ENCODE measurements at places on chromosomes 7 and 10.

DNA sequence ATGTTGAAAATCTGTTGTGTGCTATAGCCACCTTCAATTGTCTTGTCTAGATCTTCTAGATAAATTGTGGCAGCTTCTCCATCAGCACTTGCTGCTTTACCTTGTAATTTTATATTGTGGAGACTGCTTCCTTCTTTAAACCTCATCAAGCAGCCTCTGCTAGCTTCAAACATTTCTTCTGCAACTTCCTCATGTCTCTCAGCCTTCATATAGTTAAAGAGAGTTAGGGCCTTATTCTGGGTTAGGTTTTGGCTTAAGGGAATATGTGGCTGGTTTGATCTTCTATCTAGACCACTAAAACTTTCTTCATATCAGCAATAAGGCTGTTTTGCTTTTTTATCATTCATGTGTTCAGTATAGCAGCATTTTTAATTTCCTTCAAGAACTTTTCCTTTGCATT lies 128.2 kb downstream of the ADAM22 start:
- DNase-seq, result no peak

DNA sequence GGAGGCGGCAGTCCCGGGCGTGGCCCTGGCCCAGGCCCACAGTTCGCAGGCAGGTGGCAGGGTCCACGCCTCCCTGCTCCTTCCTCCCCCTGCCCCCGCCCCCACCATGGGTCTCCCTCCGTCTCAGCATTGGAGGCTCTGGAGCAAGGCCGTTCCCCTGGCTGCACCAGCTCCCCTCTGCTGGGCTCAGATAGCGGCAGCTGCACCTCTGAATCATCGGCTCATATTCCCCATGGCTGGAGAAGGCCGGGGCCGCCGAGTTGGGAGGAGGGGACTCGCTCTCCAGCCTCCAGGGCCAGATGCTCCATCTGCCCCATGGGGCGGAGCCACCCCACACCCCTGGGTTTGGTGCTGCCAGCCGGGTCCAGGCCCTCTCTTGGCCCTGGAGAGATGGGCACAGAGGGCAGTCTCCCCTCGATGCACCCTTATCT lies 145.0 kb downstream of the ELFN1 start:
- DNase-seq, result no peak

DNA sequence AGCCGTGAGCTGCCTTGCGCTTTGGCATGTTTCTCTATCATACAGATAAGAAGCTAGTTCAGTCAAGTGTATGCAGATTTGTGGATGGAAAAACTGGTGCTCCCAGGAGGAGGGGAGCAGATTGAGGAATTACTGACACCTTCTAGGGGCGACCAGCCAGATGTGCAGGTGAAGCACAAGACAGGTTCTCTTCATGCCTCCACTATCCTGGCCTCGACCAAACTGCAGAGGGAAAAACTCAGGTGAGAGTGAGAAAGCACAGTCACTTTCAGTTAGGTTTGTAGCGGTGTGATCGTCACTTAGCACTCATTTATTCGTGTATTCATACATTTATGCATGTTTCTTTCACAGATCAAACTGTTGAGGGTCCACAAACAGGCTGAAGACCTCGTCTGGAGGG lies 600 bp upstream of the DBNL start:
- DNase-seq, result no peak

DNA sequence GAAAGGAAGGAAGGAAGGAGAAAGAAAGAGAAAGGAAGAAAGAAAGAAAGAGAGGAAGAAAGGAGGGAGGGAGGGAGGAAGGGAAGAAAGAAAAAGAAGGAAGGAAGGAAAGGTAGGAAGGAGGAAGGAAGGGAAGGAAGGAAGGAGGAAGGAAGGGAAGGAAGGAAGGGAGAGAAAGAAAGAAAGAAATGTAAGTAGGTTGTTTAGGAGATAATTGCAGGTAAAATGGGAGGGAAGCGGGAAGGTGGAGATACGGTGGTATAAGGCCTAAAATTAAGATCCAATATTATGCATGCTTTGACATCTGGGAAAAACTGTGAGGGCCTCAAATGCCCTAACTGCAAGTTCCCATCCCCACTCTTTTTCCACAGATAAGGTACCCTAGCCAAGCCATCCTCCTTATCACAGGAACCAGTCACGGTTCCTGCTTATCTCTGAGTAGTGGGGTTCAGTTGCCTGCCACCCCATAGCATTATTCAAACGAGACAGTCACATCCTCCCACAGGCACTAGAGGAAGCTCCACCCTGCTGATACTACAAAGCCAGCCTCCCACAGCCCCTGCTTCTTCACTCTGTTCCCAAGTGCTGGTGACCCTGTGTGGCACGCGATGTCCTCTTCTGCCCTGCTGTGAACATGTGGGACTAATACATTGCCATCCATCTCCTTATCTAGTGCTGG lies 28.7 kb downstream of the ST8SIA6 start:
- no peak for DNase-seq

DNA sequence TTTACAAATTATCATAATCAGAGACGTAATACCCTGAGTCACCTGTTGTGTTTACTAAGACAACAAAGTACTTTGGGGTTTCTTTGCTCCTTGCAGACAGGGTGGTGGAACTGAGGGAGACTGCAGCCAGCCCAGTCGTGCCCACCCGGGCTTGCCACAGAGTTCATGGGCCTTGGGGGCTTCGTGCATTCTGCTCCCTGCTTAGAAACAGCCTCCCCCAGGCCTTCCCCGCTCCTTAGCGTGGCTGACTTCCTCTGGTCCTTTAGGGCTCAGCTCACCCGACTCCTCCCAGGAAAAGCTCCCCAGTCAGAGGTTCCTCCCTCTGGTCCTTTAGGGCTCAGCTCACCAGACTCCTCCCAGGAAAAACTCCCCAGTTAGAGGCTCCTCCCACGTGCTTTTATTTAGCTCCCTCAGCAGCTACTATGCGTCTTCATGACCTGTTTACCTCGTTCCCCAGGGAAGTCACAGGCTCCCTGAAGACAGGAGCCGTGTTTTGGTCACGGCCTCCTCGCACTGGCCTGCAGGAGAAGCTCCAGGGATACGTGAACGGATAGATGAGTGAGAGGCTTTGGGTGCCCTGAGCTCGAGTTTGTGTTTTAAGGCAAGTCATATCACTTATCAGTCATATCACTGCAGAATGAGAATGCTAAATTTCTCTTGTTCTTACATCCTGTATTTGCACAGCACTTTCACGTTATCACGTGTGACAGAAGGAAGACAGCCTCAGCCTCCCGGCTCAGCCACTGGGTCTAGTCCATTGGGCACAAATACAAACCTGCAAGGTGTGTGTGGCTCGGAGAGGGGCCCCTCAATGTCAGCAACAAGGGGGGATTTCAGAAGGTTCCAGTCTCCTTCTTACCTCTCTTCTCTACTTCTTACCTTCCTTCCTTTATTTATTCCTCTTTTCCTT lies 52.7 kb upstream of the VIPR2 start:
- no peak for DNase-seq

DNA sequence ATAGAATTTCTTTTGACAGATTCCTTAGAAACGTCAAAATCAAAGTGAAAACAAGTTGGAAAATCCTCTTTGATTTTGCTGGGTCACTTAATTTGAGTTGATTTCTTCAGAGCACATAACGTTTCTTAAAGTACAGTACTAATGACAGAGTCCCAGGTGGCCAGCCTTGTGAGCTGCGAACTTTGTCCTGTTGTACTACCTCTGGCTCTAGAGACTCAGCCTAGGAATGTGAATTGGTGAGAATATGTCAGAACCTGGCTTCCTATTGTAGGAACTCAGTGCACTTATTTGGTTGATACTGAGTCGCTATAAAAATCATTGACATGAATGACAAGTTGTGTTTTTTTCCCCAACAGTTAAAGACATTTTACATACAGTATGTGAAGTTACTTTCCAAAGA lies 20.2 kb downstream of the SDK1 start:
- DNase-seq, result no peak

GRCh38 chr10:95442341-95442740 lies 118.8 kb downstream of the SORBS1 start:
- no peak for DNase-seq

- DNase-seq, result no peak
Measured at GRCh38 chr10:125061557-125062226, 98.7 kb downstream of the CTBP2 start.

GRCh38 chr10:123772645-123773508 lies 106.7 kb downstream of the GPR26 start:
- no peak for DNase-seq

DNA sequence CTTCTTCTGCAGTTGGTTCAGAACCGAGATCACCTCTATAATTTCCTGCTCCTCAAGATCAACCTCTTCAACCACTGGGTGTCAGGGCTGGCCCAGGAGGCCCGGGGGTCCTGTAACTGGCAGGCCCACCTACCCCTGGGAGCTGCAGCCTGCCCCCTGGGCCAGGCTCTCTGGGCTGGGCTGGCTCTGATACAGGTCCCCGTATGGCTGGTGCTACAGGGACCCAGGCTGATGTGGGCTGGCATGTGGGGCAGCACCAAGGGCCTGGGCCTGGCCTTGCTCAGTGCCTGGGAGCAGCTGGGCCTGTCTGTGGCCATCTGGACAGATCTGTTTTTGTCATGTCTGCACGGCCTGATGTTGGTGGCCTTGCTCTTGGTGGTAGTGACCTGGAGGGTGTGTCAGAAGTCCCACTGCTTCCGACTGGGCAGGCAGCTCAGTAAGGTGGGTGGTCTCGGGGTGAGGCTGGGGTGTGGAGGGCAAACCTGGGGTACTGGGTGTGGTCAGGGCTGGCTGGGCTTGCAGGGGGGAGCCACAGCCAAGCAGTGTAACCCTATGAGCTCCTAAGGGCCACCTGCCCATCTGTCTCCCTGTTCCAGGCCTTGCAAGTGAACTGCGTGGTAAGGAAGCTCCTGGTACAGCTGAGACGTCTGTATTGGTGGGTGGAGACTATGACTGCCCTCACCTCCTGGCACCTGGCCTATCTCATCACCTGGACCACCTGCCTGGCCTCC lies 4.2 kb downstream of the TMEM270 start:
- no peak for DNase-seq

GRCh38 chr7:7535691-7536090 lies at the start of gene COL28A1:
Gene COL28A1 (minus strand): TSS chr7:7535873. CDS start chr7:7532875, 2,998 bp downstream.
- no peak for DNase-seq

GRCh38 chr7:70459546-70459945 lies 672.4 kb upstream of the GALNT17 start:
- DNase-seq, result no peak

DNA sequence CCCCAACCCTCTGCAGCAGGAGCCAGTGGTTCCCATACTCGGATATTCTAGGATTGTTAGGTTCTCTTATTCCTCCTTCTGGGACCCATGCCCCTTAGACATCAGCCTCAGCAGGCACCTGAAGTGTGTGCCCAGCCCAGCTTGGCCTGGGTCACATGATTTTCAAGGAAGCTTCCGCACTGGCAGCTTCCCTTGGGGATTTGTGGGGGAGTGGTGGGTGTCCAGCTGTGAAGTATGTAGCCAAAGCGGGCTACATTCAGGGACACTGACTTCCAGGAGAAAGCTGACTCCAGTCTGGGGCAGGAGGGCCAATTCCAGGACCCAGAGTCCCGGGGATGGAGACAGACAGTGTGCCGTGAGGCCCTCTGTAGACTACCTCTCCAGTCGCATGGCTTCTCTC lies 1.3 kb downstream of the LDB1 start:
- DNase-seq, result no peak

- peak; percentile 11 for DNase-seq
Measured at GRCh38 chr7:3897430-3898372, 596.6 kb downstream of the SDK1 start.

DNA sequence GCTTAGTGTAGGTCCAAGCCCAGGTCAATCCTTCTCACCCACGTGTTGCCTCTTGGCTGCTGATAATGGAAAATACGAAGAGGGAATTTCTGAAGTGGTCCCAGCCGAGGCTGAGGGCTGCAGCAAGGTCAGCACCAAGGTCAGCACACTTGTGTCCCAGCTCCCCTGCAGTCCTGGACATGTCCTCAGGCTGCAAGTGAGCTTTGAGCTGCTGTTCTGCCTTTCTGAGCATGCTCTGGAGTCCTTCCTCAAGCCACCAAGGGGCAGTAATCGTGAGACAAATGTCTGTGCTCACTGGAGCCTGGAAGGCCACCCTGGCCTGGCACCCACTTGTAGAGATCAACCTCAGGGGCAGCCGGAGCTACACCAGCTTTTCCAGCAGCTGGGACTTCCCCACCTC lies 28.3 kb downstream of the DRGX start:
- no peak for DNase-seq

DNA sequence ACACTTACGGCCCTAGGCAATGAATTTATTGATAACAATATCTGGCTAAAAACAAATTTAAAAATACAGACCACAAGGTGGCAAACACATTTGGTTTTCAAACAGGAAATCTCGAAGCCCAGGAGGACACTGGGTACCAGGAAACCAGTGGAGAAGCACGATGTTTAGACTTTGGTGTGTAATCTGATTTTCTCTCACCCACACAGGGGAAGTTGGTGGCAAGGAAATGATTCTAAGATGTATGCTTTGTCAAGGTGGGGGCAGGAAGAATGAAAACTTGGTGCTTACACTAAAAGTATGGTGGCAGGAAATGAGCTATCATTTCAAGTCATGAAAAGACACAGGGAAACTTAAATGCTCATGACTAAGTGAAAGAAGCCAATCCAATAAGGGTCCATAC lies 113.2 kb upstream of the ANKRD1 start:
- DNase-seq, result no peak

DNA sequence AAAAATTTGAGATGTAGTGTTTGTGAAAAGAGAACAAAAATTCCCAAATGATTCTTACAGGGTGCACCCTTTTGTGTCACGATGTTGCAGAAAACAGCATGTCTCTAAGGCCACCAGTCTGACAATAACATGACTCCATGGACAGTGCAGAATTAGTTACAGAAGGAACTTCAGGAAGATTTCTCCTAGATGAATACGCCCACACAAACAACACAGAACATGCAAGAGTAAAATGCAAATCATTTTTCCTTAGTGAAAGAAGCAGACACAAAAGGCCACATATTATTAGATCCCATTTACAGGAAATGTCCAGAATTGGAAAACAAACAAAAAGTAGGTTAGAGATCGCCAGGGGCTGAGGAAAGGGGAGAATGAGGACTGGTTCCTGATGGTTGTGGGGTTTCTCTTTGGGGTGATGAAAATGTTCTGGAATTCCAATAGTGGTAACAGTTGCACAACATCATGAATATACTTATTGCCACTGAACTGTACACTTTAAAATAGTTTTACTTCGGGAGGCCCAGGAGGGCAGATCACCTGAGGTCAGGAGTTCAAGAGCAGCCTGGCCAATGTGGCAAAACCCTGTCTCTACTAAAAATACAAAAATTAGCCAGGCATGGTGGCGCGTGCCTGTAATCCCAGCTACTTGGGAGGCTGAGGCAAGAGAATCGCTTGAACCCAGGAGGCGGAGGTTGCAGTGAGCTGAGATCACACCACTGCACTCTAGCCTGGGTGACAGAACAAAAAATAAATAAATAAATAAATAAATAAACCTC lies 10.2 kb downstream of the ZC3HAV1 start:
- DNase-seq, result no peak

DNA sequence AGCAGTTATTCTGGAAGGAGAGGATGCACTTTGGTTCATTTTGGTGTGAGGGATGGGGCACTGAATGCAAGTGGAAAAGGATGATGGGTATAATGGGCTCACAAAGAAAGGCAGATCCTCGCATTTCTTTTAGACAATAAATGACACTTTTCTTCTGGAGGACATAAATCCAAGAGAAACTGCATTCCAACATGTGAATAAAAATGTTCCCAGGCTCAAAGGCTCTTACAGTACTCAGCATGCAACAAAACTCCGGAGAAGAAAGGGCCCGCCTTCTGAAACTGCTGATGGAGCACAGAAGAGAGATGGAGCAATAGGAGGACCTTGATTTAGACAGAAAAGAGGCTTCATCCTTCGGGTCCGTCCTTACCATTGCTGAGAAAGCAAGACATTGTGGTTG lies 538.2 kb upstream of the DPP6 start:
- no peak for DNase-seq

- DNase-seq, result no peak
Measured at GRCh38 chr10:58767652-58768051, 255.0 kb downstream of the BICC1 start.

- DNase-seq, result no peak
Measured at GRCh38 chr7:44380831-44381493, 55.6 kb upstream of the CAMK2B start.

Measured in stimulated activated CD8-positive, alpha-beta memory T cell treated with anti-CD3 and anti-CD28 coated beads, Interleukin-7, amount 100 ng/mL, for 24 hours (primary cell).